ENCODE measurements at places on chromosomes 16 and 17. TPM values are rescaled to one million over a fixed set of nuclear protein-coding genes. Genes with fewer than 3 reads are reported as not detected.

CAPNS2 gene
- not detected for total RNA-seq

TBC1D3I gene
- total RNA-seq = 0.38 TPM

TPSG1 gene
- total RNA-seq = not detected

P2RX5 gene
- 39.5 TPM for total RNA-seq

SOX8 gene
- total RNA-seq = 1.6 TPM

CLEC18A gene
- 0.25 TPM for total RNA-seq

GRCh38 chr17:58325289-58325726, 3.3 kb downstream of the TSPOAP1 start:
- peaks cover 40% of the 10 kb centered on the region for H3K4me1 ChIP-seq
- H3K4me3 ChIP-seq = peak overlapping the region; percentile 50
- H3K27ac ChIP-seq = no peak overlapping the region
- peaks cover 20% of the 10 kb centered on the region for H3K36me3 ChIP-seq

DNA sequence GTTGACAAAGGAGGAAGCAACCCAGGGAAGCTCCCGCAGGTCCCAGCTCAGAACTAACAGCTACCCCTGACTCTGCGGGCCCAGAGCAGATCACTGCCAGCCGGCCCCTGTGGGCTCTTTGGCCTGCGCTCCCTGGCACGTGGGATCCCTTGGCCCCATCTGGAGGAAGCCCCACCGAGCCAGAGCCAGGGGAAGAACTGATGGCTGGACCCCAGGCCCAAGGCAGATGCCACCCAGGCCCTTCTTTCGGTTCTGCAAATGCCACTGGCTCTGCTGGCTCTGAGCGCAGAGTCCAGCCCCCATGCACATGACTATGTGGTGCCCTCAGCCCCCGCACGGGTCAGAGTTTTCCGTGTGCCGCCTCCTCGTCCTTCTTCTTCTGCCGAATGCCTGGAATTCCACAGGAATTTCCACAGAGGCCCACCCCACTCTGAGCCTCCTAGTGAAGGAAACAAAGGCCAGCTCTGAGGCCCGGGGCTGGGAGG, 35.8 kb upstream of the SNN start:
- H3K4me3 ChIP-seq = no peak overlapping the region
- no peaks in the 10 kb centered on the region for H3K36me3 ChIP-seq
- DNase-seq = no peak
- H3K27me3 ChIP-seq = no peaks in the 10 kb centered on the region
- H3K4me1 ChIP-seq = peaks cover 30% of the 10 kb centered on the region

DNA sequence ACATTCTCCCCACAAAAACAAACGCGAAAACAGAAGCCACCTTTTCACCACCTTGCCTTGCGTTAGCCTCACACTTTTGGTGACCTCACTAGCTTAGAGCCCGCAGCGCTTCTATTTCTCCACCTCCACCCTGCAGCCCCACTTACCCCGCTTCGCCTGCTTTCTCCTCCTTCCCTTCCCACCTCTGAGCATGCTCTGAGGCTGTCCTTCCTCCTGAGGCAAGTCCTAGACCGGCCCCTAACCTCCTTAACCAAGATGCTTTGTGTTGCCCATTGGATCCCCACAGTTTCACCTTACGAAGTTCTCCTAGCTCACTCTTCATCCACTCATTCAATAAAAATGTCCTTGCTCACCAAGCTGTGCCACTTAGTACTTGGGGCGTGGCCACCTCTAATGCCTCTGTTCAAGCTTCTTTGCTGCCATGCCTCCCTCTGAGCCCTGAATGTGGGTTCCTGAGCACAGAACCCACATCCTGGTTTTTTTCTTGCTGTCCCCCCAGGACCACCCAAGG, 1.3 kb downstream of the GNGT2 start:
- H3K36me3 ChIP-seq = peaks cover 24% of the 10 kb centered on the region
- DNase-seq = peak; percentile 58
- peak overlapping the region; percentile 95 for H3K27ac ChIP-seq
- H3K27me3 ChIP-seq = no peaks in the 10 kb centered on the region

GRCh38 chr16:24119807-24120206, 136.3 kb upstream of the CACNG3 start:
- H3K27ac ChIP-seq = no peak overlapping the region
- H3K27me3 ChIP-seq = no peaks in the 10 kb centered on the region
- H3K4me3 ChIP-seq = no peak overlapping the region
- DNase-seq = no peak
- no peaks in the 10 kb centered on the region for H3K4me1 ChIP-seq

GRCh38 chr16:19710191-19710908, 7.7 kb downstream of the KNOP1 start:
- H3K4me3 ChIP-seq = no peak overlapping the region
- DNase-seq = no peak
- H3K36me3 ChIP-seq = peaks cover 52% of the 10 kb centered on the region
- no peak overlapping the region for H3K27ac ChIP-seq
